Brain pericyte (primary cell): ENCODE measurements at places on chromosomes 7 and 10.

DNA sequence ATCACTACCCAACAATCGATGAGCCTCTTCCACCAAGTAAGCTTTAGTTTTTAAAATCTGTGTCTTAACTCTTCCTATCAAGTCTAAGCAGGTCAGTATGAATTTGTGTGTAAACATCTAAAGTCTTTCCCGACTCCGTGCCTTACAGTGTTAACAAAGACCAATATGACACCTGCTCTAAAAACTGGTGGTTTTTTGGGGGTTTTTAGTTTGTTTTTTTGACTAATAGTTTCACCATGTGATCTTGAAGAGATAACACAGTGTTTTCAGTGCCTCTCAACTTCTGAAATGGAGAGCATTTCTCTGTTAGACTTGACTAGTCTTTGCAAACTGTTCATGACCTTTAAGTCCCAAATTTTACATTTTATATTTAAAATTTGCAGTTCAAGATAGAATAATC, 132.0 kb upstream of the STK17A start:
- no peak for DNase-seq

DNA sequence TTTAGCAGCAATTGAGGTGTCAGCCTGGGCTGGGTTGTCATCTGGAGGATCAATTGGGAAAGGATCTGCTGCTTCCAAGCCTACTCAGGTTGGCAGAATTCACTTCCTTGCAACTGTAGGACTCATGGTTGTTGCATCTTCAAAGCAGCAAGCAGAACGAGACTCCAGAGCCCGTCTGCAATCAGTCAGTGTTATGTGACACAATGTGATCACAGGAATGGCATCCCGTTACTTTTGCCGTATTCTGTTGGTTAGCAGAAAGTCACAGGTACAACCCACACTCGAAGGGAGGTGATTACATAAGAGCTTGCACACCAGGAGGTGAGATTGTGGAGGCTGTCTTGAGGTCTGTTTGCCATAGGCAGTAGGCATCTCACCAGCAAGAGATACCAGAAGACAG, 15.4 kb upstream of the LYZL1 start:
- DNase-seq: no peak

GRCh38 chr7:28558236-28558635, 145.9 kb downstream of the CREB5 start:
- no peak for DNase-seq

DNA sequence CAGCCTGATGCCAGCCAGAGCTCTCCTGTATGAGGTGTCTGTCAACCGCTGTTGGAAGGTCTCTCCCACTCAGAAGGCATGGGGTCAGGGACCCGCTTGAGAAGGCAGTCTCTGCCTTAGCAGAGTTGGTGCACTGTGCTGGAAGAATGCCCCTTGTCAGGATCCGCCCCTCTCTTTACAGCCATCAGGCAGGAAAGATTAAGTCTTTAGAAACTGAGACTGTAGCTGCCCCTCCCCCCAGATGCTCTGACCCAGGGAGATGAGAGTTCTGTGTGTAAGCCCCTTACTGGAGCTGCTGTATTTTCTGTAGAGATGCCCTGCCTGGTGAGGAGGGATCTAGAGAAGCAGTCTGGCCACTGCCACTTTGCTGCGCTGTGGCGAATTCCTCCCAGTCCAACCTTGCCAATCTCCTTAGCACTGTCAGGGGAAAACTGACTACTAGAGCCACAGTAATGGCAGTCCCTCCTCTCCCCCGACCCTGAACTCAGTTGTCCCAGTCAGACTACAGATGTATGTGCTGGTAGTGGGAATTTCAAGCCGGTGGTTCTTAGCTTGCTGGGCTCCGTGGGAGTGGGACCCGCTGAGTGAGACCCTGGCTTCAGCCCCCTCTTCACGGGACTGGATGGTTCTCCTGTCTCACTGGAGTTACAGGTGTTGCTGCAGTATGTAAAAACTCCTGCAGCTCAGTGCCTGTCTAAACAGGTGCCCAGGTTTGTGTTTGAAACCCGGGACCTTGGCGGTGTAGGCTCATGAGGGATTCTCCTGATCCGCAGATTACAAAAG, 285.5 kb upstream of the ZWINT start:
- DNase-seq: no peak

DNA sequence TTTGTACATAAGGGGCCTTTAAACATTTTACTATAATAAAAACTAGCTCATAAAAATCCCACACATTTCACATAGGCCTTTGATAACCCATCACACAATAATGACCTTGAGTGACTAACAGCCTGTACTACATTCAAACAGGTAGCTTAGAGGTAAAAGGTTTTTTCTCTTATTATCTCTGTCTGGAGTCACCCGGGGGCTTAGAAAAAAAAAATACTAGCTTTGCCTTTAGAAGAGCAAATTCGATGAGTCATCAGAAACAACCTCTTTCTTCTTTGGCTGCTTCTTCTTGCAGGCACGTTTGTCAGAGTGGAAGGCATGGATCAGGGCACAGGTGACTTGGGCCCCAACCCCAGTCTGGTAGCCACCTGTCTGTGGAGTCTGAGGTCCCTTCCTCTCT, 43.4 kb upstream of the ADO start:
- DNase-seq: no peak

- DNase-seq: no peak
Measured at GRCh38 chr10:22335173-22335933, 9.9 kb upstream of the SPAG6 start.

DNA sequence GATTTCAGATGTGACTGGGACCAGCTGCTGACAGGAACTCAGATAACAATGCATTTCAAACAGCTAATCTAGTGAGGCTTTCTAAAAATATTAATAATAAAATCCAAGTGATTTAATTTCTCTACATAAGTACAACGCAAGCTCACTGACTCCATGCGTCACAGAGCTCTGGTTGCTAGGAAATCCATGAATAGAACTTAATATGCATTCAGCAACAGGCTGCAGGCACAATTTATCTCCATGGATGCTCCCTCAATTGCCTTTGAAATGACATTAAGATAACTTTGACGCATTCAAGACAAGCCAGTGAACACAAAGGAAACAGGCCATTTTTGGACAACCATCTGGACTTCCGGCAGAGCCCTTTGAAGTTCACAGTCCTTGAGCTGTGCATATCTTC, 118.7 kb upstream of the COL1A2 start:
- DNase-seq: no peak

DNA sequence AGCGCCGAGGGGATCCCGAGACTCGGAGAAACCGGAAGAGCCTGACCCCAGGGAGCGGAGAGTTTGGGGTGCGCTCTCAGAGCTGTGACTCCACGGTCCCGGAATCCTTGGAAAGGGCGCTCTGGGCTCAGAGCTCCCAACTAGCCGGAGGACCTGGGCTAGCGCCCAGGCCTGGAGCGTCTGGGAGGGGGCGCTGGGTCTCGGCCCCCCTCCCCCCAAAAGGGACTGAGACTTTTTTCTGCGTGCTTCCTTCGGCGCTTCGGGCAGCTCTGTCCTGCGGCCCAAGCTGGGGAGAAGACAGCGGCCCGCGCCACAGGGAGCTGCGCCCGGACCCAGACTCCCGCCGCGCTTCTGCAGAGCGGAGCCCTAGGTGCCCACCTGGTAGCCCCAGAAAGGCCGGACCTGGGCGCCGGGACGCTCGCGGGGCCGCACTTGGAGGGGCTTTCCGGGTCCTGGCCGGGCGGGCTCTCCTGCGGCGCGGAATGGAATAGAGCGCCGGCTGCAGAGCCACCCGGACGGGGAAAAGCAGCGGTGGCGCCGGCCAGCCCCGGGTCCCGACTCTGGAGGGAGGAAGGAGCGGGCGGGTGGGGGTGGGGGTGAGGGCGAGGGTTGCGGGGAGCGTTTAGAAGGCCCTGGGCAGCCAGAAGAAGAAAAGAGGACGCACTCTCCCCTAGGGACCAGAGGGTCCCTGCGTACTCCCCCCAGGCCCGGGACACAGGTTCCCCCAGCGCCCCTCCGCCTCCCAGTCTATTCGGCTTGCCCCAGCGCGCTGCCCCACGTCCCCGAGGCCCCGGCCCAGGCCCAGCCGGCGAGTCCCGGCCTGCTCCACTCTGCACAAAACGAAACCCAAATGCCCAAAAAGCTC, 4.7 kb downstream of the ZNF503 start:
- DNase-seq: no peak

DNA sequence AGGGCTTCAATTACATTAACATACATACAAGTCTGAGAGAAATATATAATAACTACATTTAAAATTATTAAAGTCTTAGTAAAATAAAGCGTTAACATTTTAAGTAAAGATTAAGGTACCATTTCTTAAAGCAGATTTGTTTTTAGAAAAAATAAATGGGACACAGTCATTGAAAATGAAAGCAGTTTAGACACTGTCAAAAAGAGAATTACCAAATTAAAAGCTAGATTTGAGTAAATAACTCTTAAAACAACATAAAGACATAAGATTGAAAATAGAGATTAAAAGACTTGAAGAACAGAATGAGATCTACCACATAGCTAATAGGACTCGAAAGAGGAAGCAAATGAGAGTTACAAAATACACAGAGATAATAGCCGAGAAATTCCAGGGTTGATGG, 562.2 kb upstream of the FOXK1 start:
- DNase-seq: no peak

DNA sequence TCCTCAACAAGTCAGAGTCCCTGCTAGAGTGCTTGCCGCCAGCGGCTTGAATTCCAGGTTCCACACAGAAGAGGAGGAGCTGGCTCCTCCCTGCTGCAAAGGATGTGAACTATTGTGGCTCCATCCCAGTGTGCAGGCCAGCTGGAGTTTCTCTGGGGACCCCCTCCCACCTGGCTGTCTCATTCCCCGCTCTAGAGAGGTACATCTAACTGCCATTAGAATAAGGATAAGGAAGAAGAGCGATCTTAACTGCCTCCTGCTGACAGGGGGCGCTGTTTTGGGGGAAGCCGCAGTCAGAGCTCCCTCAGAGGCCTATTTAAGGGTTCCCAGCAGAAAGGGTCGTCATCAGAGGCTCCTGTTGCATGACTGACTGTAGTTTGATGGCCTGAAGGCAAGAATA, 40.8 kb upstream of the HECW1 start:
- DNase-seq: no peak

- DNase-seq: peak; percentile 41
Measured at GRCh38 chr7:38369816-38370493, 96.5 kb upstream of the TARP start.

GRCh38 chr7:77827999-77828398, 29.4 kb downstream of the PHTF2 start:
- no peak for DNase-seq

- no peak for DNase-seq
Measured at GRCh38 chr10:1579141-1579491, 158.2 kb downstream of the ADARB2 start.

- DNase-seq: no peak
Measured at GRCh38 chr7:149248777-149249176, 9.3 kb downstream of the ZNF212 start.

DNA sequence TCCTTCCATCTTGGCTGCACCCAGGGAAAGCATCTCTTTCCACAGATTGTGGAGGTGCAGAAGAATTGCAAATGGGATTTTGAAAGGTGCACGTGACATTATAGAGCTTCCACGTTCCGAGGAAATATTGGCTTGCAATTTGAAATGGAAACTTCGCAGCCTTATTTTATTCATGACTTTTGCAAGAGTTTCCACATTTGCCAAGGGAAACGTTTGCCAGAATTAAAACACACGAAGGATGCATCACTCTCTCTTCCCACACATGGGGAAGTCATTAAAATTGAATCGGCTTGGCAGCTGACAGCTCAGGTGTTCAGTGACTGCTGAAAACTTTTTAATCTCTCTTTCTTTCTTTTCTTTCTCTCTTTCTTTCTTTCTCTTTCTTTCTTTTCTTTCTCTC, 475.4 kb upstream of the IGFBP3 start:
- no peak for DNase-seq

- no peak for DNase-seq
Measured at GRCh38 chr10:76091926-76092325, 660.5 kb downstream of the LRMDA start.

DNA sequence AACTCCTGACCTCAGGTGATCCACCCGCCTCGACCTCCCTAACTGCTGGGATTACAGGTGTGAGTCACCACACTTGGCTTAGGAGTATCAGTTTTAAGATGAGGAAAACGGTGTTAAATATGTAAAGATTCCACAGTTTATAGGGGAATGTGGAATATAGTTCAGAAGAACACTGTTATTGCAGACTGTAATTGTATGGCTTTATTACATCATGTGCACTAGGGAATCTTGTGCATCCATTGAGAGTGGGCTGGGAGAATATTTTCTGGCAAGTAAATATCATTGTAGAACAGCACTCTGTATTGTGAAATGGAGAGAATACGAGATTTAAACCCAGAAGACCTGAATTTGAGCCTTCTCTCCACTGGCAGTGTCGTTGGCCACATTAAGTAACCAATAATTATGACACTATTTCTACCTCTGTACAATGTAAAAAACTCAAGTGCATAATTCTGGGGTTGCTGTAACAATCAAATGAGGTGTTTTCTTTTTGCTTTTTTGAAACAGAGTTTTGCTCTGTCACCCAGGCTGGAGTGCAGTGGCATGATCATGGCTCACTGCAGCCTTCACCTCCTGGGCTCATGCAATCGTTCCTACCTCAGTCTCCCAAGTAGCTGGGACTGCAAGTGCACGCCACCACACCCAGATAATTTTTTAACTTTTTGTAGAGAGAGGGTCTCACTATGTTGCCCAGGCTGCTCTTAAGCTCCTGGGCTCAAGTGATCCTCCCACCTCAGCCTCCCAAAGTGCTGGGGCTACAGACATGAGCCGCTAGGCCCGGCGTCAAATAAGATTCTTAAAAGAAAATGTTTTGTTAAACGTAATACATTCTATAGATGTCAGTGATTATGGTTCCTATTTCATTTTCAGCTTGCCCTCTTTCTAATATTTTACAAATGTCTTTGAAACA, 12.0 kb upstream of the PARD3 start:
- DNase-seq: no peak

DNA sequence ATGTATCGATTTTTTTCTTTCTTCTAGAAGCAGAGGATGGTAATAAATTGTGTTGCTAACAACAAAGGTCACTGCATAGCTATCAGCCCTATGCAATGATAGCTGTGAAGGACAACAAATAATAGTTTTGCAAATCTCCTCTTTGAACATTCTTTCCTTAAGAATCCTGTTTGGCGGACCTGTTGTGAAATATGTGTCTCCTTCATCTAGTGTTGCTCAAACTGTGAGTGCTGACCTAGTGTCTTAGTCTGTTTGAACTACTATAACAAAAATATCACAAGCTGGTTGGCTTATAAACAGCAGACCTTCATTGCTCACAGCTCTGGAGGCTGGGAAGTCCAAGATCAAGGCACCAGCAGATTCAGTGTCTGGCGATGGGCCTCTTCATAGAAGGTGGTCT, 53.7 kb downstream of the CAV1 start:
- no peak for DNase-seq

DNA sequence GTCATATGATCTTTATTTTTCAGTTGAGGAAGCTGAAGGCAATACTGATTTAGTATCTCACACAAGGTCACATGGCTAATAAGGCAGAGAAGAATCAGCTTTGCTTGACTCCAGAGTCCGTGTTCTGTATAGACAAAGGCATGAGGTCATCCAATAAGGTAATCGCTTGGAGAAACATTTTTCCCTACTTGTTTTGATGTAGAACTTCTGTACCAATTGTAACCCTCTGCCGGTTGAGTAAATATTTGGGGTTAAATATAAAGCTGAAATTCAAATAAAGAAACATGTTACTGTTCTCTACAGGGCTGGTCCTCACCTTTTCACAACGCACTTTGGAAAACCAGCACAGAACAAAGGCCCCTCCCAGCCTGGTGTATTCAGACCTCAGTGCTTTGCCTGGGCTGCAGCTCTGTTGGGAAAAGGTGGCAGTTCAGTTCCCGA, 83.0 kb upstream of the INSYN2A start:
- no peak for DNase-seq

- DNase-seq: no peak
Measured at GRCh38 chr10:34690383-34691049, 124.6 kb downstream of the PARD3 start.
